ENCODE measurements at places on chromosomes 6 and 20. TPM values are rescaled to one million over a fixed set of nuclear protein-coding genes. Genes with fewer than 3 reads are reported as not detected.

The KCTD20 gene
- total RNA-seq, result 22.1 TPM

The KCNQ5 gene
- total RNA-seq, result not detected

The C6orf141 gene
- total RNA-seq, result not detected

The PPP1R16B gene
- total RNA-seq, result 6.8 TPM

The CFAP206 gene
- total RNA-seq, result not detected

The TPD52L2 gene
- 69.0 TPM for total RNA-seq

The C6orf47 gene
- 16.5 TPM for total RNA-seq

All from Right ventricle myocardium superior (tissue), 1 donor.